Activated CD4-positive, alpha-beta T cell treated with anti-CD3 and anti-CD28 coated beads, Interleukin-2, amount 50 U/mL, for 4 hours (primary cell): ENCODE measurements at places on chromosomes 7 and 10.

- no peak for DNase-seq
These were observed 43.8 kb downstream of the SH2D4B start for GRCh38 chr10:80581469-80581835.

DNA sequence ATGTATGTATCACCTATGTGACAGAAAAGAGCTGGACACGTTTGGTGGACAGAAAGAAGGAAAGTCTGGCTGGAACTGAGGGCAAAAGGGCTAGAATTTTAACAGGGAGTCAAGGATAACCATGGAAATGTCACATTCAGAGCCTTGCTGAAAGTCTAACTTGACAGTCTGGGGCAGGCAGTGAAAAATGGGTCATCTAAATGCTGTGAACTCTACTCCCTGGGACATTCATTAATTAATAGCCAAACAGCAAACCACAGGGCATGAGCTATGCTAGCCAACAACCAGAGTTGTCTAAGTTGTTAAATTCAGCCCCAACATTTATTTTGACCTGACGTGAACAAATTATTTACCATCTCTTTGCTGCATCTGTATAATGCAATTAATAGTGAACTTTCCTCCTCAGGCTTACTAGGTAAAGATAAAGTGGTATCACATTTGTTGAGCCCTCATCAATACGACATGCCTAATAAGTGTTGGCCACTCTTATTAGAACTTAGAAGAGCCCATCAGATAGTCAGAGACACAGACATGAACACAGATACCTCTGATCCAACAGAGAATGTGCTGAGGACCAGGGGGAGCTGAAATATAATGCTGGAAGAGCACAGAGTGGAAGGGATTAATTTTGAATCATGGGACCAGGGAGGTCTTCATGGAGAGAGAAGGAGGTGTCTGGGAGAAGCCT, 109.9 kb downstream of the SORCS1 start:
- DNase-seq: no peak

- DNase-seq: no peak
These were observed 32.5 kb downstream of the ERLIN1 start for GRCh38 chr10:100153239-100153825.

DNA sequence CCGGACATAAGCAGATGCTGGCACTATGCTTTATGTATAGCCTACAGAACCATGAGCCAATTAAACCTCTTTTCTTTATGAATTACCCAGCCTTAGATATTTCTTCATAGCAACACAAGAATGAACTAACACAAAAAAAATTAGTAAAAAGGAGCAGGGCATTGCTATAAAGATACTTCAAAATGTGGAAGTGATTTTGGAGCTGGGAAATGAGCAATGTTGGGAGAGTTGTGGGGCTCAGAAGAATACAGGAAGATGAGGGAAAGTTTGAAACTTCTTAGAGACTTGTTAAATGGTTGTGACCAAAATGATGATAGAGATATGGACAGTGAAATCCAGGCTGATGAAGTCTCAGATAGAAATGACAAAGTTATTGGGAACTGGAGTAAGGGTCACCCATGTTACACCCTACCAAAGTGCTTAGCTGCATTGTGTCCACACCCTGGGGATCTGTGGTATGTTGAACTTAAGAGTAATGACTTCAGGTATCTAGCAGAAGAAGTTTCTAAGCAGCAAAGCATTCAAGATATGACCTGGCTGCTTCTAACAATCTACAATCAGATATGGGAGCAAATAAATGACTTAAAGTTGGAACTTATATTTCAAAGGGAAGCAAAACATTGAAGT, 24.2 kb downstream of the PNLIPRP3 start:
- DNase-seq: no peak

GRCh38 chr7:122881324-122881723, 4.9 kb downstream of the CADPS2 start:
- no peak for DNase-seq

DNA sequence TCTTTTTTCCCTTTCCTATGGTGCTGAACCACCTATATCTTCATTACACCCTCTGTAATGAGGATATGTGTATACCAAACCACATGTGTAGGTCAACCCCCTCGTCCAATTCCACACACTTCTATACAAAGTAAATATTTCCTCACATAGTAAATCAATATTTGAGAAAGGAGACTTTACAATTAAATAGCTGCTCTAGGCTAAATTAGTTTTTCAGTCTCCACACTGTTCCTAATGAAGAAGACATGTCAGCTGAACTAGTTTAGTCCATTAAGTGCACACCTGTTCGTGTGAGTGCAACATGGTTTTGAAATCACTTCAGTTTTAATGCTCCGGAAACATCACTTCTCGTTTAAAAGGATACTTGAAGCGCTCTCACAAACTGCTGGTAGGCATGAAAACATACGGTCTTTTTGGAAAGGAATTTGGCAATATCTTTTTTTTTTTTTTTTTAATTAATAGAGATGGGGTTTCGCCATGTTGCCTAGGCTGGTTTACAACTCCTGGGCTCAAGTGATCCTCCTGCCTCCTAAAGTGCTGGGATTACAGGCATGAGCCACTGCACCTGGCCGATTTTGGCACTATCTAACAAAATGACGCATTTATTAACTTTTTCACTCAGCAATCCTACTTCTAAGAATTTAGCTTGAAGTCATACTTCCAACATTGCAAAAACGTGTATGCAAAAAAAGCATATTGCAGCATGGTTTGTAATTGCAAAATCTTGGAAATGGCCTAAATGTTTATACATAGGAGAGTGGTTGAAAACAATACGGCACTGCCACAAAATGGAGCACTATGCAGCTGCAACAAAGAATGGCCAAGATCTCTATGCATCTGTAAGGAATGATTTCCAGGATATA, 2.1 kb upstream of the XRCC2 start:
- no peak for DNase-seq

GRCh38 chr7:7582596-7582995, 15.9 kb downstream of the MIOS start:
- no peak for DNase-seq

- DNase-seq: no peak
These were observed 2.0 kb downstream of the ANKRD2 start for GRCh38 chr10:97574374-97575126.

GRCh38 chr7:106457678-106458077, 172.9 kb upstream of the NAMPT start:
- DNase-seq: no peak
